ENCODE measurements at places on chromosomes 4 and X.
A peak's percentile ranks its signal among the peaks of the same experiment; 100 is the strongest.

- DNase-seq = no peak
These were observed 36.7 kb downstream of the ARX start for GRCh38 chrX:24979081-24979480.

GRCh38 chr4:52638717-52639116 is 20.4 kb downstream of the USP46 start:
- no peak for DNase-seq

DNA sequence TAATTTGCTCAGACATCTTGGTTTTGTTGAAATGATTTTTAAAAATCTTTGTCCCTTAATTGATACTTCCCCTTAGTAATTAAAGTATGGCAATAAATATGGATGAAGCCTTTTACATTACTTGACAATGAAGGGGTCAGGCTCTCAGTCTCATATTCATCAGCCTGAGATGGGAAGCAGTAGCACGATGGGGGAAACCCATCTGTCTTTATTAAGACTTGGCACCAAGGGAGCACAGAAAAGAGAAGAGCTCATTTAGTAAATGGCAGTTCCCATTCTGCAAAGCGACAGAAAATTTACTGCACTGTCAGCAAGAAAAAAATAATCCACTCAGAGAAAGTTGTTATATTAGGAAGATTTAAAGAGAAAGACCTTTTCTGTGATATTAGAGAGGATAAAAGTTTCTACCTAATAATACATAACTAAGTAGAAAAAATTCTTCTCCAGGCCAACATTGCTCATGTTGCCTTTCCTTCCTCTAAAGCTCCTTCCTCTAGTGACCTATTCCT is 7.9 kb upstream of the SERTM2 start:
- DNase-seq = no peak

- DNase-seq = peak; percentile 0
These were observed 992.6 kb downstream of the NLGN4X start for GRCh38 chrX:5236096-5236495.

- DNase-seq = no peak
These were observed 13.8 kb upstream of the SMS start for GRCh38 chrX:21926527-21927278.

Data from SHP77 (cell line).